ENCODE measurements at places on chromosomes 1 and 21.

DNA sequence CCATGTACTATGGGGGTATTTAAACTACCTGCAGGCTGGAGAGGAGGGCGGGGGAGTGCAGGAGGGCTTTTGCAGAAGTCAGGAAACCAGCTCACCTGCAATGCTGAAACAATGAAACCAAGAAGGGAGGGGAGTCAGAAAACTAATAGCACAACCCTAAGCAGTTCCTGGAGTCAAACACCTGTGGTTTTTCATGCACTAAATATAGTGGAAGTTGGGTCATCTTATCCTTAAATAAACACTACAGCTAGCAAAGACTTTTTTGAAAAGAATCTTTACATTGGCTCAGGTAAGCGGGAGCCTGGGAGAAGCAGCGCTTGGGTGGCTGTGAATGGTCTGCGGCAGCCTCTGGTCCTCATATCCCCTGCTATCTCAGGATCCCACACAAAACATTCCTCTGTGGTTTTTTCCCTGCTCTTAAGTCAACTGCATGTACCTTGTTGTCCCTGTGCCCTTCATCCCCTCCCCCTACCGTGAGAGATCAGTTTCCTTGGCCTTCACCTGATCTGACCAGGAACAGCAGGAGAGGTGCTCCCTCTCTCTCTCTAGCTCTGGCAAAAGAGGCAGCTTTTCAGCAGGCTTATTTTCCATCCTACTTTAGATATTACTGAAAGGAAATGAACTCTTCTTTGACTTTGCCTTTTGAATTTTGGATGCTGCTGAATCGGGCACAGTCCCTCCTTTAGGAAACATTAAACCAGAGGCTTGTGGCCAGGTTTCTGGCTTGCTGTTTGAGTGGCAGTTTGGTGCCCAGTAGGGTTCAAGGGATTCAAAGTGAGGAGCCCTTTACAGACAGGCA lies 26.6 kb downstream of the TENT5C start:
- DNase-seq: no peak

DNA sequence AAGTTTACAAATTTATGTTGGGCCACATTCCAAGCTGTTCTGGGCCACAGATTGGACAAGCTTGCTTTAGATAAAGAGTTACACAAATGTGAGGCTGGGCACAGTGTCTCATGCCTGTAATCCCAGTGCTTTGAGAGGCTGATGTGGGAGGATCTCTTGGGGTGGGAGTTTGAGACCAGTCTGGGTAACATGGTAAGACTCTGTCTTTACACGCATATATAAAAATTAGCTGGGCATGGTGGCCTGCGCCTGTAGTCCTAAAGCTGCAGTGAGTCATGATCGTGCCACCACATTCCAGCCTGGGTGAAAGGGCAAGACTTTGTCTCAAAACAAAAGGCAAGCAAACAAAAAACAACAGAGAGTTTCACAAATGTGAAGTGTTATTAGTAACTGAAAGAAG lies 5.9 kb upstream of the VCAM1 start:
- DNase-seq: no peak

GRCh38 chr21:41887667-41888066 lies 8.5 kb upstream of the PRDM15 start:
- no peak for DNase-seq

DNA sequence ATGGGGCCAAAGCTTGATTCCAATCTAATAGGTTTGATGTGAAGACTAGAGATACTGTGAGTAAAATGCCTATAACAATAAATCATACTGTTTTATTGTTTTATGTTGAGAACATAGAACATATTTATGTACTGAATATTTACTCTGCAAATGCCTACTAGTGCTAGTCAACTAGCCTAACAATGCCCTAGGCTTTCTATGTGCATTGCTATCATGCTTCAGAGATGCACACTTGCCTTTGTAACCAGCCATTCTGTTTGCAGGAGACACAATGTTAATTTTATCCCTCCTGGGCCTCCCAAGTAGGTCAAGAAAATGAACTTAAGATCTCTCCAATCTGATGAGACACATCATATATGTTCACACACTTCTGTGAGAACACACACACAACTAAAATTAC lies 530.8 kb upstream of the BEND5 start:
- no peak for DNase-seq

GRCh38 chr1:173445164-173445563 lies 32.0 kb upstream of the PRDX6 start:
- no peak for DNase-seq

GRCh38 chr1:244065063-244065793 lies 14.1 kb downstream of the ZBTB18 start:
- DNase-seq: no peak

GRCh38 chr21:33013626-33014025 lies 12.1 kb upstream of the OLIG2 start:
- no peak for DNase-seq

GRCh38 chr21:18274370-18274769 lies 29.7 kb downstream of the CHODL start:
- no peak for DNase-seq
